Stimulated activated CD4-positive, alpha-beta T cell treated with anti-CD3 and anti-CD28 coated beads, Interleukin-4, amount 100 ng/mL, for 1 hour (primary cell): ENCODE measurements at places on chromosomes 7 and 10.
A peak's percentile ranks its signal among the peaks of the same experiment; 100 is the strongest.

DNA sequence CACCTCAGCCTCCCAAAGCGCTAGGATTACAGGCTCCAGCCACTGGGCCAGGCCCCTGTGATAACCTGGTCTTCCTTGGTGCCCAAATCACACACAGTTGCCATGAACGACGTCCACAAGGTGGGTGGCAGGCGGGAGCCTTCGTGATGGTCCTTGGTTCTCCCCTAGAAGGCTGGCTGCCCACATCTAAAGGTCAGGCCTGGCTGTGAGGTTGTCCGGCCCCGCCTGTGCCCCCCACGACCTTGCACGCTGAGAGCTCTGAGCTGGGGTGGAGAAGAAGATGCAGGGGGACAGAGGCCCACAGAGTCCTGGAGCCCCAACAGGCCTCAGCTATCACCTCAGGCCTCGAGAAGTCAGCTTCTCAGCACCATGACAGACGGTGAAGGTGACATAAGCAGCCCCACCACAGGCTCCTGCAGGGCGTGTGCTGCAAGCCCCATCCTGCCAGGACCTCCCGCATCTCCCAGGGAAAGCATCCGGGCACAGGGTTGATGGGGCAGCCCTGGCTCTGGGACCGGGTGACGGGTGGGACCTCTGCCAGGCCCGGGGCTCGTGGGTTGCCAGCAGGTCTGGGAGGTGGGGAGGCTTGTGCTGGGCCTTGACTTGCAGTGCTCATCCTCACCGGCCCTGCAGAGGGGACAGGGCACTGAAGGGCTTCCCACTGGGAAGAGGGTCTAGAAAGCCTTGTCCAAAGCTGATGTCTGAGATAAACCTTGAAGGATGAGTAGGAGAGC, 217.4 kb downstream of the WDR37 start:
- no peak for DNase-seq

- DNase-seq: no peak
These were observed 39.9 kb upstream of the TMEM229A start for GRCh38 chr7:124072603-124073309.

GRCh38 chr10:126508535-126509040, 120.3 kb upstream of the ADAM12 start:
- DNase-seq: no peak

DNA sequence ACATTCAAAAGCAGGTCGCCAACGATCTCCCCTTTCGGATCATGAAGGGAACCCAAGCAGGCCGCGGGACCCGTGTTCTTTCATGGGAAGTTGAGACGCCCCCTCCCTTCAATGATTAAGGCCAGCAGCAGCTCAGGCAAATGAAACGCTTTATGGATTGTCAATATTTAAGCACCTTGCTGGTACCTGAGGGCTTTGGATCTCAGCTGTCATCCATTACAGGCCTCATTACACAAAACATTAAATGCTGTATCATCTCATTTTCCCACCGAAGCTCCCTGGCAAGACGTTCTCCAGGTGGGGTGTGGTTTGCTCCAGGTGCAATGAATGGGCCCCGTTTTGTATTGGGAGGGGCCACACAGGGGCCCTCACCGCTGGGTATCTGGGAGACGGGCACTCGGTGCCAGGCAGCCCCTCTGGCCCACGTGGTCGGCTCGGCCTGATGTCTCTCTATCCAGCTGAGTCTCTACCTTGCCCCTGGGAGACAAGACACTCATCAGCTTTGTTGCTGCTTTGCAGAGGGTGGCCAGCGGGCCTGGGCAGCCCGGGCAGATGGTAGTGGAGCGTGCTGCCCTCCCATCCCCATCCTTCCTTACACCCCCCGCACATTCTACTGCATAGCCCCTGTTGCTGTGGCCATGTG, 456.1 kb upstream of the FOXK1 start:
- no peak for DNase-seq

GRCh38 chr10:91797048-91797690, 1.1 kb upstream of the TNKS2 start:
- no peak for DNase-seq

GRCh38 chr7:95191795-95192194, 132.5 kb downstream of the PON1 start:
- no peak for DNase-seq

GRCh38 chr10:48626986-48627731, 22.3 kb upstream of the ARHGAP22 start:
- no peak for DNase-seq

- DNase-seq: no peak
These were observed 6.1 kb downstream of the LAT2 start for GRCh38 chr7:74215921-74216320.

DNA sequence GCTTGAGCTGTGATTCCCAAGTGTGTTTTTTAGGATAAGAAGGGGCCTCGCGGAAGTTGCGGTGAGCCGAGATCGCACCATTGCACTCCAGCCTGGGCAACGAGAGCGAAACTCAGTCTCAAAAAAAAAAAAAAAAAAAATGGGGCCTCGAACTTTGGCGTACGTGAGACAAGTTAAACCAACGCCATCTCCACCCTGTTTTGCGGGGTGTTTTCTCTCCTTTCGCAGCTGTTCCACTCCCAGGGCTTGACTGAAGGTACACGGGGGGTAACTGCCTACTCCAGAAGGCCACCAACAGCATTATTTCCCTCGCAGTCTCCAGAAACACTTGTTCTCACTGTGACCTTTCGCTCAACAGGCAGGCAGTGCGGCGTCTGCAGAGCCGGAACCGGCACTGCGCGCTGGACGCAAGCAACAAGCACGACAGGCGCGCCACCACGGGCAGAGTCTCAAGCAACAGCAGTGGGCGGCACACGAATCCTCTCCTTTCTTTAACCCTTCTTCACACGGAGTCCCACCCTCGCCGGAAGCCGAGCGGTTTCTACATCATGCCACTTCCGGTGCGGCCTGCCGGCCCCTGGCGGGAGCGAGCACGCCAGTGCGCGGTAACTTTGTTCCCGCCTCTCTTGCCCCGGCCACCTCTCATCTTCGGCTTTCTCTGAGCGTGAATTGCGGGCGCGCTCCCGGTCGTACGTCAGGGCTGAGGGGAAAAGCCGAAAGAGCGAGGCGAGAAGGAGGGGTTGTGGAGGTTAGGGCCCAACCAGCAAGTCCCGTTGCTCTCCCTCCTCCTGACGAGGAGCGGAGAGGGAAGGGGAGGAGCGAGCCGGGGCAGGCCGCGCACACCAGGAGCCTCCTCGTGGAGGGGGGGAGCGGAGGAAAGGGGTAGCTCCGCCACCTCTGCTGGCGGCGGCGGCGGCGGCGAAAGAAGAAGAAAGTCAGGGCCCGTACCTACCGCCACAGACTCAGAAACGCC, 814 bp upstream of the CDK13 start:
- DNase-seq: peak; percentile 97

GRCh38 chr10:25562547-25562946, 371.5 kb upstream of the MYO3A start:
- DNase-seq: no peak

- DNase-seq: no peak
These were observed 104.0 kb downstream of the PARP12 start for GRCh38 chr7:139958599-139959284.

DNA sequence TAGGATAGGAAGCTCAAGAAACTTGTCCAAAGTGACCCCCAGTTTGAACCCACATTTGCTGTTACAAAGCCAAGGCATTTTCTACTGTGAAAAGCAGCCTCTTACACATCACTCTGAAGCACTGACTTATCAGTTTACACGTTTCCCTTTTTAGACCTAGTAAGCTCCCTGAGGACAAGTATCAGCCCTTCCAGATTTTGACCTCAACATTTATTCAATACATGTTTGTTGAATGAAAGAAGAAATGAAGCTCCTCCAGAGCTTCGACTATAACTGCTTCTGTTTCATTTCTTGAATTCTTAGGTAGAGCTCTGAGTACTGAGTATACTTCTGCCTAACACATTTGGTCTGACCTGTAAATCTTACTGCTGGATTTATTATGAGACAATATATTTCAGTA, 2.7 kb downstream of the WASL start:
- DNase-seq: no peak

GRCh38 chr10:102185811-102186527, 33.8 kb downstream of the NOLC1 start:
- DNase-seq: no peak

- no peak for DNase-seq
These were observed 42.5 kb downstream of the PPP1R3C start for GRCh38 chr10:91590142-91590903.

DNA sequence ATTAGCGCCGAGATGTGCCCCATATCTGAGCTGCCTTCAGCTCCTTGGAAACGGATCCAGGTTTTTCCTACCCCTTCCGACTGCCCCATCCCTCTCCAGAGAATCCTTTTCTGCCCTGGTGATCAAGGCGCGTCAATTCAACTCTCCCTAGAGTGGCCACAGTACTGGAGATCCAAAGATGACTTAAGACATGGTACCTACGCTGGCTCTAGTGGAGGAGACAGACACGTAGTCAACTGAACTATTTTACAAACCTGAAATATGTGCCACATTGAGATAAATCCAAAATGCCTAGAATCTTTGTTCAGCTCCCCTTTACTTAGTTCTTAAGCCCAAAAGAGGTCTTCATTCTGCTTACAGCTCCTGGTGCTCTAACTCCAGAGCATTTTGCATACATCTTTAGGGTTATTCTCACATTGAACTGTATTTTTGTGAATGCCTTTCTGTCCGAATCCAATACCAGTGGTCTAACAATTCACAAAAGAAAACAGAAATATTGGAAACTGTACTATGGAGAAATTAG, 444 bp upstream of the TNPO3 start:
- DNase-seq: no peak

DNA sequence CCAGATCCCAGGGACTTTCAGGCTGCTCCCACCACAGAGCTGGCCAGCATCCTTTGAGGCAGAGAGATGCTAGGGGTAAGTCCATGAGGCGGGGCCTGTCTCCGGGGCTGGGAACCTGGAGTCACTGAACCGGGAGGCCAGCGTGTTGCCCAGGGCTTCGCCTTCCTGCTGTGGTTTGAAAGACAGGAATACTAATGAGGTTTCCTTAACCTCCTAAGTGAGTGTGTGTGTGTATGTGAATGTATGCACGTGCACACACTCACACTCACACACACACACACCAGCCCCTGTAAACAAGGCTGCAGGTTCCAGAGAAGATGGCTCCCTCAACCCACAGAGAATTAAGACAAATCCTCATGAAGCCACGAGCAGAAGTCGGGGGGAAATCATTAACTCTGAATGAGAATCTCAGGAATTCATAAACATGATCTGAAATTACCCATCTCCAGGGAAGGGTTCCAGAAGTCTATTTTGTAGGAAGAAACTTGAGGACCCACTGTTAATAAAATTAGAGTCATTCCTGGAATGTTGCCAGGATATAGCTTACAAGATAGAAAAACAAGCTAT, 20.3 kb upstream of the PFKP start:
- no peak for DNase-seq

- no peak for DNase-seq
These were observed 88.5 kb downstream of the VTI1A start for GRCh38 chr10:112535531-112535951.

GRCh38 chr7:80216996-80217842, 82.6 kb downstream of the GNAI1 start:
- no peak for DNase-seq

GRCh38 chr10:119859420-119860258, 13.0 kb downstream of the MCMBP start:
- DNase-seq: no peak

DNA sequence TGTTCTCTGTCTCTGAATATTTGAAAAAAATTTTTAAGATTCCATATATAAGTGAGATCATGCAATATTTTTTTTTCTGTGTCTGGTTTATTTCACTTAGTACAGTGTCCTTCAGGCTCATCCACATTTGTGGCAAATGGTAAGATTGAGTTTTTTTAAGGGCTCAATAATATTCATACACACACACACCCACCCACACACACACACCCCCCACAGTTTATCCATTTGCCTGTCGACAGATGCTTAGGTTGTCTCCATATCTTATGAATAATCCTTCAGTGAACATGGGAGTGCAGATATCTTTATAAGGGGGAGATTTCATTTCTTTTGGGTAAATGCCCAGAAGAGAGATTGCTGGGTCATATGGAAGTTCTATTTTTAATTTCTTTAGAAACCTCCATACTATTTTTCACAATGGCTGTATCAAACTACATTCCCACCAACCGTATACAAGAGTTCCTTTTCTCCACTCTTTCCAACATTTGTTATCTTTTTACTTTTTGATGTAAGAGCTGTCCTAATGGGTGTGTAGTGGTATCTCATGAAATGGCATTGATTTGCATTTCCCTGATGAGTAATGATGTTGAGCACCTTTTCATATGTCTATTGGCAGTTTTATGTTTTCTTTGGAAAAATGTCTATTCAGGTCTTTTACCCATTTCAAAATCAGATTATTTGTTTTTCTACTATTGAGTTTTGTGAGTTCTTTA, 35.0 kb downstream of the AUTS2 start:
- no peak for DNase-seq

- DNase-seq: no peak
These were observed 13.9 kb downstream of the BUD31 start for GRCh38 chr7:99422625-99423024.

DNA sequence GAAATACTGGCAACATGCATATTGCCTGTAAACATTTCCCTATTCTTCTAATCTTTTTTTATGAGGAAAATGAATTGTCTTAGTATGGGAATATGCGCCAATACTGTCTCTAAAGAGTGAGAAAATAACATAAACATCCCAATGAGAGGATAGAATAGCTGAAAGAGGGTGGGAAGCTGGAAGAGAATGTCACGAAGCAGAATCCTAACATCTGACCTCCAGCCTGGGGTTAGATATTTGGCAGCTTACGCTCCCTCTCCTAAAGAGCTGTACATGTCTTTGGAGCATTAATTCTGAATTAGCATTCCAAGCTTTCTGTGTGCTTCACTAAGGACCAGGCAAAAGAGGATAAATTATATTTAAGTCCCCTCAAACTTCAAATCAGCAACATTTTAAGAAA, 31.6 kb upstream of the SLC16A12 start:
- DNase-seq: no peak
